Vagina (tissue), 2 donors: ENCODE measurements at places on chromosomes 5 and 9. TPM values are rescaled to one million over a fixed set of nuclear protein-coding genes. Genes with fewer than 3 reads are reported as not detected.

Gene MGAT4B
- 95.5 TPM for total RNA-seq

Gene EGFLAM
- total RNA-seq, result 15.2 TPM

Gene GPX8
- 22.1 TPM for total RNA-seq

Gene SV2C
- 3.4 TPM for total RNA-seq

Gene F2RL2
- total RNA-seq, result not detected

Gene PCDHB10
- total RNA-seq, result 3.2 TPM

Gene GABBR2
- not detected for total RNA-seq

Gene MOB3B
- 11.0 TPM for total RNA-seq

Gene C5orf52
- total RNA-seq, result not detected

Gene OXCT1
- 15.5 TPM for total RNA-seq

Gene SLC45A2
- not detected for total RNA-seq

Gene PDE6A
- total RNA-seq, result 0.25 TPM

- peak; percentile 62 for DNase-seq
- H3K27me3 ChIP-seq, result no peaks in the 10 kb centered on the region
- H3K36me3 ChIP-seq, result no peaks in the 10 kb centered on the region
- no peaks in the 10 kb centered on the region for H3K4me1 ChIP-seq
- no peak overlapping the region for H3K27ac ChIP-seq
Observed at GRCh38 chr5:179415291-179416060, 70.2 kb upstream of the ADAMTS2 start.

- H3K27ac ChIP-seq, result peak overlapping the region; percentile 70
- H3K36me3 ChIP-seq, result no peaks in the 10 kb centered on the region
- no peak for DNase-seq
- H3K4me1 ChIP-seq, result peaks cover 29% of the 10 kb centered on the region
Observed at GRCh38 chr9:27414220-27414761, 109.8 kb upstream of the IFNK start.

- no peaks in the 10 kb centered on the region for H3K27me3 ChIP-seq
- H3K4me3 ChIP-seq, result no peak overlapping the region
- H3K4me1 ChIP-seq, result peaks cover 35% of the 10 kb centered on the region
- H3K36me3 ChIP-seq, result peaks cover 20% of the 10 kb centered on the region
- DNase-seq, result no peak
- H3K27ac ChIP-seq, result no peak overlapping the region
Observed at GRCh38 chr5:159174511-159175168, 34.7 kb downstream of the RNF145 start.

GRCh38 chr9:35660966-35661415 is 2.9 kb downstream of the CCDC107 start:
- H3K27ac ChIP-seq, result peak overlapping the region; percentile 96
- no peaks in the 10 kb centered on the region for H3K27me3 ChIP-seq
- H3K4me3 ChIP-seq, result no peak overlapping the region
- H3K4me1 ChIP-seq, result peaks cover 36% of the 10 kb centered on the region
- DNase-seq, result no peak
- no peaks in the 10 kb centered on the region for H3K36me3 ChIP-seq

GRCh38 chr5:134524272-134524825 is 1.1 kb upstream of the JADE2 start:
- H3K36me3 ChIP-seq, result no peaks in the 10 kb centered on the region
- peaks cover 29% of the 10 kb centered on the region for H3K4me1 ChIP-seq
- DNase-seq, result no peak
- H3K27ac ChIP-seq, result peak overlapping the region; percentile 96
- H3K4me3 ChIP-seq, result peak overlapping the region; percentile 77

GRCh38 chr9:124389146-124389939 is 25.9 kb downstream of the PSMB7 start:
- H3K4me1 ChIP-seq, result peaks cover 58% of the 10 kb centered on the region
- no peak overlapping the region for H3K4me3 ChIP-seq
- no peaks in the 10 kb centered on the region for H3K36me3 ChIP-seq
- no peak for DNase-seq
- H3K27ac ChIP-seq, result no peak overlapping the region

DNA sequence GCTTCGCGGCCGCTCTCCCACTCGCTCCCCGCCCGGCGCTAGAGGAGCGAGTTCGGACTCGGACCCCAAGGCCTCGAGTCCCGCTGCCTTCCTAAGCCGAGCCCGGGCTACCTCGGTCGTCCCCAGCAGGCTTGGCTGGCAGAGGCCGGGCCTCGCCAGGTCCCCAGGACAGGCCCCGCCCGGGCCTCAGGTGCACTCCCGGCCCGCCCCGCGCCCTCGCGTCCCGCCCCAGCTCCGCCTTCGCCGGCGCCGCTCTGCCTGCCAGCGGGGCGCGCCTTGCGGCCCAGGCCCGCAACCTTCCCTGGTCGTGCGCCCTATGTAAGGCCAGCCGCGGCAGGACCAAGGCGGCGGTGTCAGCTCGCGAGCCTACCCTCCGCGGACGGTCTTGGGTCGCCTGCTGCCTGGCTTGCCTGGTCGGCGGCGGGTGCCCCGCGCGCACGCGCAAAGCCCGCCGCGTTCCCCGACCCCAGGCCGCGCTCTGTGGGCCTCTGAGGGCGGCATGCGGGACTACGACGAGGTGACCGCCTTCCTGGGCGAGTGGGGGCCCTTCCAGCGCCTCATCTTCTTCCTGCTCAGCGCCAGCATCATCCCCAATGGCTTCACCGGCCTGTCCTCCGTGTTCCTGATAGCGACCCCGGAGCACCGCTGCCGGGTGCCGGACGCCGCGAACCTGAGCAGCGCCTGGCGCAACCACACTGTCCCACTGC is at the start of gene SLC22A5:
TSS of gene SLC22A5 (plus strand) at position 237 of the 707 bp plus-strand sequence. CDS start at position 500, 263 bp downstream.
- DNase-seq, result peak; percentile 91
- peaks cover 38% of the 10 kb centered on the region for H3K4me1 ChIP-seq
- H3K27ac ChIP-seq, result peak within 1 kb of the TSS; percentile 87
- no peaks in the 10 kb centered on the region for H3K36me3 ChIP-seq

- H3K27me3 ChIP-seq, result no peaks in the 10 kb centered on the region
- H3K36me3 ChIP-seq, result no peaks in the 10 kb centered on the region
- H3K4me3 ChIP-seq, result no peak overlapping the region
- DNase-seq, result no peak
Observed at GRCh38 chr9:86741311-86742208, 205.7 kb downstream of the GAS1 start.

DNA sequence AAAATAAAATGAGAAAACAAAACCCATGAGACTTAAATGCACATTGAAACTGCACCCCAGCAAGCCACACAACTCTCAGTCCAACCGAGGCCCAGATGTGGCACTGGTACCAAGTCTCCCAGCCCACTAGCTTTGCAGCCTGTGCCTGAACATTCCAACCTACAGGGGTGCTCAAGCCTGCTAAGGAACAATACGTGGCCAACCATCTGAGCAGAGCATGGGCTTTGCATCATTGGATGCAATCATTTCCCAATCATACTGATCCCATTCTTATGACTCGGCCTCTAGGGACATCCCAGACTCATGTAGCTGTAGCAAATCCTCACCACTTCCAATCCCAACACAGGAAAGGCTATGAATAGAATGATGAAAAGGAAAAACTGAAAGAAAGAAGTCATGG is 297.2 kb downstream of the SPOCK1 start:
- H3K27me3 ChIP-seq, result no peaks in the 10 kb centered on the region
- DNase-seq, result no peak
- H3K4me1 ChIP-seq, result no peaks in the 10 kb centered on the region

GRCh38 chr5:36839489-36840476 is 36.8 kb upstream of the NIPBL start:
- H3K27ac ChIP-seq, result no peak overlapping the region
- H3K4me1 ChIP-seq, result no peaks in the 10 kb centered on the region
- no peak for DNase-seq
- no peaks in the 10 kb centered on the region for H3K27me3 ChIP-seq

DNA sequence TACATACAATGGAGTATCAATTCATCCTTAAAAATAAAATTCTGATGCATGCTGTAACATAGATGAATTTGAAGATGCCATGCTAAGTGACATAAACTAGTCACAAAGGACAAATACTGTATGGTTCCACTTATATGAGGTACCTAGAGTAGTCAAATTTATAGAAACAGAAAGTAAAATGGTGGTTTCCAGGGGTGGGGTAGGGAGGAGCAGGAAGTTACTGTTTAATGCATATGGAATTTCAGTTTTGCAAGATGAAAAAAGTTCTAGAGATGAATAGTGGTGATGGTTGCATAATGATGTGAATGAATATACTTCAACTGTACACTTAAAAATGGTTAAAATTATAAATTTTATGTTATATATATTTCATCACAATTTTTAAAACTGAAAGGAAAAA is 57.3 kb upstream of the FNIP1 start:
- no peaks in the 10 kb centered on the region for H3K27me3 ChIP-seq
- H3K36me3 ChIP-seq, result no peaks in the 10 kb centered on the region
- no peak for DNase-seq
- no peak overlapping the region for H3K4me3 ChIP-seq

- no peak for DNase-seq
- no peaks in the 10 kb centered on the region for H3K27me3 ChIP-seq
- H3K4me1 ChIP-seq, result peaks cover 17% of the 10 kb centered on the region
- H3K4me3 ChIP-seq, result no peak overlapping the region
Observed at GRCh38 chr5:34620185-34620584, 35.9 kb upstream of the RAI14 start.

DNA sequence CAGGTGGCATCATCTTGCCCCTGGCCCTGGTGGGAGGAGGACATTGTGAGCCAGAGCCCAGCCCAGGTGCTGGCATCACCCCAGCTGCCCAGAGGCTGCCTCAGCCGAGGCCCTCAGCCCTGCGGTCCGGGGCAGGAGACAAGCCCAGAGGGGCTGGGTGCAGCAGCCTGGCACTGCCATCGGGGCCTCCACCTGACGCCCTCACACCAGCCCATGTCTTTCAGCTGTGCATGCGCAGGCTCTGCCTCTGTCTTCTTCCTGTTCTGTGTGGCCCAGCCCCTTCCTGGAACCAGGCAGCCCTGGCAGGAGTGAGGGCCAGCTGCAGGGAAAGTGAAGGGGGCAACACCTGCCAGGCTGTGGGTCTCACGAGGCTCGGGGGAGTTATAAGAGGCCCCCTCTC is 4.8 kb upstream of the CEL start:
- H3K4me3 ChIP-seq, result no peak overlapping the region
- H3K4me1 ChIP-seq, result peaks cover 22% of the 10 kb centered on the region
- H3K27me3 ChIP-seq, result no peaks in the 10 kb centered on the region
- no peak for DNase-seq

DNA sequence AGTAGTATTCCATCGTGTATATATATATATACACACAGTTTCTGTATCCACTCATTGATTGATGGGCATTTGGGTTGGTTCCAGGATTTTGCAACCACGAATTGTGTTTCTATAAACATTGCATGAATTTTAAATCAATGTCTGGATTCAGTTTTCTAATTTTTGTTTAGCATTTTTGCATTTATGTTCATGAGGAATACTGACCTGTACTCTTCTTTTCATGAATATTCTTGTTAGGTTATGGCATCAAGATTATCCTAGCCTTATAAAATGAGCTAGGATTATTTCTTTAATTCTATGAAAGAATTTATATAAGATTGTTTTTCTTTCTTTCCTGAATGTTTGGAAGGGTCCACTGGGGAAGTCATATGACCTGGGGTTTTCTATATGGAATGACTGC is 35.3 kb upstream of the TMEM215 start:
- no peak for DNase-seq
- no peaks in the 10 kb centered on the region for H3K36me3 ChIP-seq
- H3K4me1 ChIP-seq, result no peaks in the 10 kb centered on the region
- H3K4me3 ChIP-seq, result no peak overlapping the region
- no peaks in the 10 kb centered on the region for H3K27me3 ChIP-seq

DNA sequence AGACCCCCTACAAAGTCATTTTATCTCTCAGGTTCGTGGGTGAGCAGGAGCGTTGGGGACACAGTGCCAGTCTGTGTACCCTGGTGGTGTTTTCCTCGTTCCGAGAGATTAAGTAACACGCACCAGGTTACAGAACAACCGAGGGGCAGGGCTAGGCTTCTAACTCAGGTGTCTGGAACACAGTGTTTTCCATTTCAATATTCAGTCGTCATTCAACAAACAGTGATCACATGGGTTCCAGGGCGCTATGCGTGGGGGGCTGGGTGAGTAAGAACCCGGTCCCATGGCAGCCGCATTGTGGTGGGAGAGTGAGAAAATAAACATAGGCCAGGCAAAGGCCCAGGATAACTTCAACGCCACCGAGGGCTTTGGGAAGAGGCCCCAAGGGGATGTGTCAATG is 55.9 kb upstream of the RNU6ATAC start:
- H3K4me3 ChIP-seq, result no peak overlapping the region
- H3K36me3 ChIP-seq, result no peaks in the 10 kb centered on the region
- no peak overlapping the region for H3K27ac ChIP-seq
- no peaks in the 10 kb centered on the region for H3K27me3 ChIP-seq
- peaks cover 41% of the 10 kb centered on the region for H3K4me1 ChIP-seq

GRCh38 chr5:14507156-14507941 is 74.2 kb upstream of the OTULINL start:
- no peak overlapping the region for H3K4me3 ChIP-seq
- DNase-seq, result no peak
- peaks cover 44% of the 10 kb centered on the region for H3K36me3 ChIP-seq

DNA sequence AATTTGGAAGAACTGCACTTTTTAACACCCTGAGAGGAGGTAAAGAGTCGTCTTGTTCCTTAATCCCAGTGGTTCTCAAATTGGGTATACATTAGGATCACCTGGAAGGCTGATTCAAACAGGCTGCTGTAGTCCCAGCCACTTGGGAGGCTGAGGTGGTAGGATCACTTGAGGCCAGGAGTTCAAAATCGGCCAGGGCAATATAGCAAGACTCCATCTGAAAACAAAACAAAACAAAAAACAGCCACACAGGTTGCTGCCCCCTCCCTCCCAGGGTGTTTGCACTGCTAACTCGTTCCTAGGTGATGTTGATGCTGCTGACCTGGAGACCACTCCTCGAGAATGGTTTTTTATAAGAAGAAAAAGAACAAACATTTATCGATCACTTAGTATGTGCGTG is 1.5 kb upstream of the TBC1D9B start:
- H3K4me1 ChIP-seq, result peaks cover 33% of the 10 kb centered on the region
- H3K36me3 ChIP-seq, result no peaks in the 10 kb centered on the region
- H3K4me3 ChIP-seq, result no peak overlapping the region
- no peaks in the 10 kb centered on the region for H3K27me3 ChIP-seq
- no peak overlapping the region for H3K27ac ChIP-seq

DNA sequence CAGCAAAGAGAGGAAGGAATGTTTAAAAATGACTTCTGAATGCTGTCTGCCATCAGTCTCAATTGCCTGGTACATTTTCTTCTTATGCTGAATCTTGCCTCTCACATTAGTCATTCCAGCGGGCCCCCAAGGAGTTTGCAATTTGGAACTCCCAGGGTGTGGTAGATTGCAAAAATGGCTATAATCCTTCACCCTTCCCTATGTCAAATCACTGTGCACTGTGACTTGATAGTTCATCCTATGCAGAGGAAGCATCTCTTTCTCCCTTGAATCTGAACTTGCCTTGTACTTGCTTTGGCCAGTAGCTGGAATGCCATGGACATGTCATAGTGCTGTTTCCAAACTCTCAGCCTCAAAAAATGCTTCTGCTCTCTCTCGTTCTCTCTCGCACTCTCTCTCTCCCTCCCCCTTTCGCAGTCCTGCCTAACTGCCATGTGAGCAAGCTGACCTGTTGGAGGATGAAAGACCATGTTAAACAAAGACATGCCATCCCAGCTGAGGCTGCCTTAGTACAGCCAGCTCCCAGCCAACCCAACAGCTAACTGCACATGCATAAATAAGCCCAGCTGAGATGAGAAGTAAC is 284.0 kb upstream of the TLE4 start:
- H3K27me3 ChIP-seq, result no peaks in the 10 kb centered on the region
- DNase-seq, result no peak
- no peak overlapping the region for H3K27ac ChIP-seq
- no peaks in the 10 kb centered on the region for H3K4me1 ChIP-seq
- no peak overlapping the region for H3K4me3 ChIP-seq

- no peak overlapping the region for H3K27ac ChIP-seq
- no peaks in the 10 kb centered on the region for H3K4me1 ChIP-seq
- H3K27me3 ChIP-seq, result no peaks in the 10 kb centered on the region
- no peak overlapping the region for H3K4me3 ChIP-seq
- no peak for DNase-seq
Observed at GRCh38 chr5:74623006-74623611, 17.4 kb downstream of the ENC1 start.
